Lung (tissue), 17 donors: ENCODE measurements at places on chromosomes 13 and 19.

- DNase-seq: no peak
Measured at GRCh38 chr13:108830916-108831315, 201.5 kb downstream of the MYO16 start.

GRCh38 chr13:112756967-112757758 lies 67.3 kb downstream of the ATP11A start:
- no peak for DNase-seq

GRCh38 chr13:101875091-101875490 lies 422.6 kb downstream of the ITGBL1 start:
- no peak for DNase-seq

DNA sequence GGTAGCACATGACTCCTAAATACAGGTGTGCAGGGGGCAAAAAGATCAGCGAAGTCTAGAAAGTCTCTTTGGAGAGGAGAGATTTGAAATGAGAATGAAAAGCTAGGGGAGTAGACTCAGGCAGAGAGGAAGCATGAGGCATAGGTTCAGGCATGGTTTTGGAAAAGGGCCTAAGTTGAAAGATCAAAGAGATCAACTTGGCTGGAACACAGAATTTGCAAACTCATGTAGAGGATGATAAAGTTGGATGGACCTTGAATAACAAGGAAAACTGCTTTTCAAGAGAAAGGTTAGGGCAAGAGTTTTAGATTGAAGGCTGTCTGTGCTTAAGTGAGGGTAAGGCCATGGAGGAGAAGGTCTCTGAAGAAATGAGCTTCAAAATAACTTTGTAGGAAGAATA lies 47.4 kb upstream of the UBAC2 start:
- no peak for DNase-seq

- DNase-seq: peak; percentile 76
Measured at GRCh38 chr19:610801-611480, 21.3 kb downstream of the HCN2 start.

DNA sequence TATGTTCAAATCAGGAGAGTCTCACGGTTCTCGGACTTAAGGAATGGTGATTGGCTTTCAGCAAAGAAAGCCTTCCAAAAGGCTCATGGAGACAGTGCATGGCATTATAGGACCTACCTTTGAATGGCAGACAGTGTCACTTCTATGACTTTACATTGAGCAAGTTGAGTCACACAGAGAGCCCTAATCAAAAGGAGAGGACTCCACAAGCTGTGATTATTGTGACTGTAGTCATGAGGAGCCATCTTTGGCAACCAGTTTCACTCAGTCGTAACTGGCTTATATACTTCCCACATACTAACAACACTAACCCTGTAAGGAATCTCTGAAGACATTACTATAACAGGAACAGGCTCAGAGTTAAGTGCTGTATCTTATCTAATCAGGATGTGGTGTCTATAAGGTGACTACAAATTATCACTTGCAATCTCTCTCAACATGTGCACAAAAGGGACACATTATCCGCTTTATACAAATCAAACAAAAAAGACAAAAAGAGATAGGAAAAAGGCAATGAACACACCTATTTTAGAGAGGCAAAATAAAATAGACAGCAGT lies 6.1 kb downstream of the LGALS14 start:
- no peak for DNase-seq

DNA sequence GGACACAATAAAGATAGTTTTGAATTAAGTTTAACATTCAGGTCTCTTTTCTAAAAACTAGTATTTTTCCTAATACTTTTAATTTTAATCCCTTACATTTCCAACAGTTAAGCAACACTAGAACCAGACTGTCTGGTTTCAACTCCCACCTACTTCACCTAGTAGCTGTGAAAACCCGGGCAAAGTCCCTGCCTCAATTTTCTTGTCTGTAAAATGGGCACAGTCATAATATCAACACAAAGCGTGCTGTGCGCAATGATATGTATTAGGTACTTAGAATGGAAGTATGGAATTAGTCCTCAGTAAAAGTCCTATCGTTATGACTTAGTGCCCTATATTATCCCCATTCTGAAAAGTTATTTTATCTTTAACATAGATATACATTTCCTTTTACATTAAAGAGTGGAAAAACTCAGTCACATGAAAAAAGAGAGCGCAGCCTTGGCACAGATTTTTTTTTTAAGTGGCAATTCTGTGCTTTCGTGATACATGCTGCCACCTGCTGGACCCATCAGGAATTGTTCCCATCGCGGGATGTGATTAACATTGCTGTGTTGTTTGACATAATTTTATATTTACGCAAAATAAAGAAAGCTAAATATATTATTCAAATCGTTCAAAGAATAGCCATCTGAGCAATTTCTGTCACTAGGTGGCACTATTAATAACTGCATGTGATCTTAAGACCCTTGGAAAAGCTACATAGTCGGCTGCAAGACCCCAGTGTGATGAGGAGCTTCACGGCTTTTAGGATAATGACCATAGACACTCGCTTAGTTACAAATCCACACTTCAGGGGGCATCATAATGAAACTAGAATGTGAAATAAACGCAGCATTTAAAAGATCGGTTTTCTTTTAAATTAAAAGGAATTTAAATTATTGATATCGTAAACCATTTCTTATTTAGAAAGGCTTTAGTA lies 59.9 kb downstream of the LIG4 start:
- DNase-seq: peak; percentile 78

DNA sequence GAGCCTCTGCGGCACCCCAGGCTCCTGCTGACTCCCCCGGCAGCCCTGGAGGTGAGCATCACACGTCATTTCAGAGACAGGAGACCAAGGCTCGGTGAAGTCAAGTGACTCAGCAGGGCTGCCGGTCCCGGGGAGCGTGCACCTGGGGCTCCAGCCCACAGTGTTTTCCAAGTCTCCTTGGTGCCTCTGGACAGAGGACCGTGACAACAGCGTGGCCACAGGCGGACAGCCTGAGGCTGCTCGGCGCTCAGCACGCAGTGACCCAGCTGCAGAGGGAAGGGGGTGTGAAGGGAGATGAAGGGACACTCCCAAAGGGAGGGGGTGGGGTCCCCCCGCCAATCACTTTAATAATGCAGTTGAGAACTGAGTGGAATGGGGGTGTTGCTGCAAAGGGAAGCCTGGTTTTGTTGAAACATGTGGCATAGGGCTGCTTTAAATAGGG lies 17.5 kb upstream of the ASPDH start:
- no peak for DNase-seq

GRCh38 chr19:30153326-30154210 lies 211.5 kb downstream of the URI1 start:
- DNase-seq: no peak

GRCh38 chr13:74288361-74288911 lies 154.2 kb upstream of the KLF12 start:
- peak; percentile 81 for DNase-seq

GRCh38 chr13:43805071-43805468 lies 18.3 kb upstream of the ENOX1 start:
- no peak for DNase-seq

GRCh38 chr13:77637588-77637987 lies 59.9 kb upstream of the SLAIN1 start:
- DNase-seq: peak; percentile 1

DNA sequence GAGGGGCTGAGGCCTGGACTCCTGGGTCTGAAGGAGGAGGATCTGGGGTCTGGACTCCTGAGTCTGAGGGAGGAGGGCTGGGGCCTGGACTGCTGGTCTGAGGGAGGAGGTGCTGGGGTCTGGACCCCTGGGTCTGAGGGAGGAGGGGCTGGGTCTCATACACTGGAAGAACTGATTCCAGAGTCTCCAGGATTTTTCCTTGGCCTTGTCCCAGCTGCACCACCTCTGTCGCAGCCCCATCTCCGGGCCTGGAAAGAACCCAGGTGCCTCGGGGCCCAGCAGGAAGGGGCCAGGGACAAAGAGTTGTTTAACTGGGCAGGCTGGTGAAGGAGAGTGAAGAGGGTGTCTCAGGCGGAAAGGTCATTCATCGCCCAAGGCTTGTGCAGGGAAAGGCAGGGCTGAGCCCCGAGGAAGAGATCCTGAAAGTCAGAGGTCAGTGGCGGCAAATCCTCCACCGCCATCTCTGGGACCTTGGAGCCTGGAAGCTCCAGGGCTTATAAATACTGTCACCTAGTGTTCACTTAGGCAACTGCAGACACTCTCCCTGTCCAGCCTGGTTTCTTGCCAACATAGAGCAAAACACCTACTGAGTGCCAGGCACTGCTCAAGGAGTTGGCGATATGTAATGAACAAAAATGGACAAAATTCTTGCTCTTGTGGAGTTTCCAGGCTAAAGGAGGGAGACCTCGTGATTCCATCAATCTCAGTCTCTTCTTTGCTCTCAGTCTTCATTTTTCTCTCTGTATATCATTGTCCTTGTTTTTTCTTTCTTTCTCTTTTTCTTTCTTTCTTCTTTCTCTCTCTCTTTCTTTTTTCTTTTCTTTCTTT lies 4.4 kb upstream of the KCNN4 start:
- DNase-seq: peak; percentile 51

- DNase-seq: peak; percentile 80
Measured at GRCh38 chr13:90867336-90867683, 480.2 kb upstream of the MIR17HG start.

GRCh38 chr19:48372904-48373303 lies 8.7 kb downstream of the SYNGR4 start:
- DNase-seq: no peak

DNA sequence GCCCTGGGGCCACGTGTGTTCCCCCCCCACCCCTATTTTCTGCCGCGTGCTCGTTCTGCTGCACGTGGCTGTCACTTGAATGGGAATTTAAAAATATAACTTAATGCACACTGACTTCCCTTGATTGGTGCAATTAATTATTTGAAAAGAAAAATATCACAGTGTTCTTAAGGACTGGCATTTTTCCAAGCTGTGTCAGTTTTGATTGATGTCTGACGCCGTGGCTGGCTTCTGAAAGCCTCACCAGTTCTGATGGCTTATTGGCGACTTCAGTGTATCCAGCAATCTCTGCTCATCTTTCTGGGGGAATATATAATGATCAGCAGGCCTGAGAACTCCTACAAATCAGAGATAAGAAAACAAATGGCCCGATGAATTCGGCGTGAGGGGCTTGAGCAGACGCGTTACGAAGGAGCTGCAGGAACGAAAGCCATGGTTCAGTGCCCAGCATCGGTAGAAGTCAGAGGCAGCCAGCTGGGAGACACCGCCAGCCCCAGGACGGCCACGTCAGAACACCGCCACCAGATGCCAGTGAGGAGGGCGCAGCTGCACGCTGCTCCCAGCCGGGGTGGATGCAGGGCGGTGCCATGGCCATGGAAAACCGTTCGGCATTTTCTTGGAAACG lies 111.2 kb downstream of the KDM4B start:
- DNase-seq: no peak

- DNase-seq: no peak
Measured at GRCh38 chr13:99057310-99057975, 79.6 kb upstream of the DOCK9 start.

- DNase-seq: no peak
Measured at GRCh38 chr13:37429976-37430375, 168.6 kb downstream of the POSTN start.

GRCh38 chr13:114155926-114156883 lies 22.9 kb upstream of the CFAP97D2 start:
- DNase-seq: no peak

GRCh38 chr19:30896554-30896953 lies 452.7 kb downstream of the TSHZ3 start:
- DNase-seq: peak; percentile 29

DNA sequence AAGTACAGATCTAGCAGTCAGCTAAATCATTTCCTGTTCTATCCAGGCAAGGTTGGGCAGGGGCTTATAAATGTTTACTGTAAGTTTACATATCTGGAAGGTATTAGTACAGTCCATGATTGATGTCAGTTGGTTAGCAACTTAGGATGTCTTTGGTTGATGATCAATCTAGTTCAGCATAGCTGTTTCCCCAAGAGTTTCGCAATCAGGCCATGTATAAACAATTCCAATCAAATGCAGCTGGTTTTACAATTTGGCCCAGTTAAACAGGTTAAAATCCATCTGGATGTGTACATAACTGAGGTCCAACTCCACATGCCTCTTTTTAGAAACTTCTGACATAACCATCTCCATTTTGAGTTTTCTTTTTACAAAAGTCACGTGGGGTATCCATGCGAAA lies 6.9 kb downstream of the ZNF221 start:
- no peak for DNase-seq

GRCh38 chr13:32949820-32950219 lies 66.4 kb upstream of the KL start:
- DNase-seq: no peak

DNA sequence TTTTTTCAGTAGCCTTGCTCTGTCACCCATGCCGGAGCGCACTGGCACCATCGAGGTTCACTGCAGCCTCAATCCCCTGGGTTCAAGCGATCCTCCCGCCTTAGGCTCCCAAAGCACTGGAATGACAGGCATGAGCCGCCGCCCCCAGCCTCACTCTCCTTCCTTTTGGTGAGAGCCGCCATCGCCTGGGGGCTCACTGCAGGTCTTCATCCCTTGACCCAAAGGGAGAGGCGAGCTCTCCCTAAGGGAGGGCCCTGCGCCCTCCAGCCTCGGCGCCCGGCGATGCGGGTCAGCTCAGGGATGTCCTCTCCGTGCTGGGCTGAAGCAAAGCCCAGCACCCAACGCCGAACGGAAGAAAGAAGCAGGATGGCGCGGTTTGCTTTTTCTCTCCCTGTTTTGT lies 23.2 kb upstream of the ZBTB7A start:
- DNase-seq: no peak

- DNase-seq: peak; percentile 99
Measured at GRCh38 chr19:40465557-40466218, at the start of gene BLVRB. TSS of gene BLVRB (minus strand) at chr19:40465745. CDS start at chr19:40465688, 57 bp downstream.

DNA sequence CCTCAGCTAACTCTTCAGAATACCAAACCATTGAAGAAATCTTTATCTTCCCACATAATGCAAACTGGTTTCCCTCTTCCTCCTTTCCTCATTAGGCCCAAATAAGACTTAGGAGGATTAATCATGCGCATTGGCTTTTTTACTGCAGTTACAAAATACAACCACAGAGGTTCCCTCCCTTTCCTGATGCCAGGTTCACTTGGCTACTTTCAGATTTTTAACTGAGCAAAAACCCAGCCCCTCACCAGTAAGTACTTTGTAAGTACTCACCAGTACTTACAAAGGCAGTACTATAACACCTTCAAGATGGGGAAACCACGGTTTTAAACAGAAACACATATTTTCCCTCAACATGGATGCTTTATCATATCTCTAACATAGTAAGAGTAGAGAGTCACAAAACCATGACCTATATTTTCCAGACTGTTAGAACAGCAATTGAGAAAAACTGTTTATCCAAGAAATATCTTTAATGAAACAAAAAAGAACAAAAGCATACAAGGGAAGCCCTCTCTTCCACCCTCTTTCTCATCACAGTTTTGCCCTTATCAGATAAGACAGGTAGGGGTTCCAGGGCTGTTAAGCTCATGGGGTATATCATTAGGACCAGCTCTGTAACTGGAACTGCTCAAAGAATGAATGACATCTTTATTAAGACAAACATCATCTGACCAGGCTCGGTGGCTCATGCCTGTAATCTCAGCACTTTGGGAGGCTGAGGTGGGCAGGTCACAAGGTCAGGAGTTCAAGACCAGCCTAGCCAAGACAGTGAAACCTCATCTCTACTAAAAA lies 12.7 kb downstream of the FOXO1 start:
- DNase-seq: no peak

DNA sequence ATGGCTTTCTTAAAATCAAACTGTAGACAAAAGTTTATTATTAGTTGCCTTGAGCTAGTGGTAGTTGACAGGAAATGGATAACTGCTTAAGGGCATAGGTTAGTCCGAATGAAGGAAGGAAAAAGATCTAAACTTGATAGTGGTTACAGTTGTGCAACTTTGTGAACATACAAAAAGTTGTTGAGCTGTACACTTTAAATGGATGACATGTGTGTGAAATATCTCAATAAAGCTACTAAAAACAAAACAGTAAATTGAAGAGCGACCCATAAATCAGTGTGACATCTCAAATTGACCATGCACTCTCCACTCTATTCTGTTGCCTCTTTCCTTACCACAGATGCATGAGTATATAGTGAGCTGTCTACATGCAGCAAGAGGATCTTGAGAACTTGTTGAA lies 1757.8 kb downstream of the PCDH9 start:
- DNase-seq: peak; percentile 5
